ENCODE measurements at places on chromosomes 3 and 15.

GRCh38 chr3:150170852-150171520, 200.3 kb upstream of the PFN2 start:
- no peak for DNase-seq

DNA sequence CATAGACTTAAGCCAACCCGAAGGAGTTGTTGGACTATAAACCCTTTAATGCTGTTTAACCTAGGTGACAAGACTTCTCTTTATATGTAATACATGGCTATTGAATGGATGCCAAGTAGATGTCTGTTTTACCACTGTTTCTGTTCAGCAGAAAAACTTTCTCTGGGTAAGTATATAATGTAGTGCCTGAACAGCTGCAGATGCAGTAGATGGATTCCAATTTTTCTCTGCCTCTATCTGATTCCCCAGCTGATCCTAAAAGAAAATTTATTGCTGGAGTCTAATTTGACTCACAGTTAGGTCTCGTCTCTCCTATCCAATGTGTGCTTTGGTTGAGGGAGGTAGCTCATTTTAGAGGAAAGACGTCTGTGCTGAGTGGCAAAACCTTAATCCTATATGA, 256.5 kb upstream of the CBLB start:
- DNase-seq = no peak

GRCh38 chr15:67542420-67543347, at the start of gene MAP2K5:
MAP2K5 (plus strand) TSS chr15:67542703; CDS start chr15:67543336, 633 bp downstream.
- DNase-seq = no peak

- no peak for DNase-seq
Measured at GRCh38 chr15:67372543-67372942, 118.0 kb downstream of the IQCH start.

DNA sequence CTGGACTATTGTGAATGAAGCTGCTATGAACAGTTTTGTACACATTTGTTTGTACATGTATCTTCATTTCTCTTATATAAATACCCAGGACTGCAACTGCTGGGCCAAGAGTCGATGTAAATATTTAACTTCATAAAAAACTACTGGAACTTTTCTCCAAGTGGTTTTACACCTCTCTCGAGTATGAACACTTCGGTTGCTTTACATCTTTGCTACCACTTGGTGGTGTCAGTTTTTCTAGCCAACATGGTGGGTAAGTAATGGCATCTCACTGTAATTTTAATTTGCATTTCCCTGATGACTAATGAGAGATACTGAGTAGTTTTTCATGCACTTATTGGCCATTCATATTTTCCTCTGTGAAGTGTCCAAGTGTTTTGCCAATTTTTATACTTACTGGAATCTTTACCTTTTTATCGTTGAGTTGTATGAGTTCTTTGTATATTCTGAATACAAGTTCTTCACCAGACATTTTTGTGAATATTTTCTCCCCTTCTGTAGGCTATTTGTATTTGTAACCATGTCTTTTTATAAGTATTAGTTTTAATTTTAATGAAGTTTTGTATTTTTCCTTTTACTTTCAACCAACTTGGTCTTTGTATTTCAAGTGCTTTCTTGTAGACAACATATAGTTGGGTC, 44.4 kb downstream of the PCOLCE2 start:
- no peak for DNase-seq

DNA sequence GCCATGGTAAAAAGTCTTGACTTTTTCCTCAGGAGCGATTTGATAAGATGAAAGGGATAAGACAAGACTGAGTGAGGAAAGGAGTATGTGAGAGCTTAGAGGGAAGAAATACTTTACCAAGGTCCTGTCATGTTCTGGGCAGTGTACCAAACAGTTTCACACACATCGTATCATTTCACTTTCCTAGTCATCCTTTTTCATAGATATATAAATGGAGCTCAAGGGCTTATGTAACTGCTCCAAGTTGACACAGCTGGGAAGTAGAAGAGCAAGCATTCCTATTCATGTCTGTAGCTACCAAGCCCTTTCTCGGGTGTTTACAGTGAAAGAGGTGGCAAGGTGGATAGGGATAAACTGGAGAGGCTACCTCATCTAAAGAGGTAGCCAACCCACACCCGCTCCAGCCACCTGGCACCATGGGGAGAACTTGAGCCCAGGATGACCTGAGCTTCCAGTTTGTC, 57.4 kb downstream of the MRPS25 start:
- DNase-seq = no peak

DNA sequence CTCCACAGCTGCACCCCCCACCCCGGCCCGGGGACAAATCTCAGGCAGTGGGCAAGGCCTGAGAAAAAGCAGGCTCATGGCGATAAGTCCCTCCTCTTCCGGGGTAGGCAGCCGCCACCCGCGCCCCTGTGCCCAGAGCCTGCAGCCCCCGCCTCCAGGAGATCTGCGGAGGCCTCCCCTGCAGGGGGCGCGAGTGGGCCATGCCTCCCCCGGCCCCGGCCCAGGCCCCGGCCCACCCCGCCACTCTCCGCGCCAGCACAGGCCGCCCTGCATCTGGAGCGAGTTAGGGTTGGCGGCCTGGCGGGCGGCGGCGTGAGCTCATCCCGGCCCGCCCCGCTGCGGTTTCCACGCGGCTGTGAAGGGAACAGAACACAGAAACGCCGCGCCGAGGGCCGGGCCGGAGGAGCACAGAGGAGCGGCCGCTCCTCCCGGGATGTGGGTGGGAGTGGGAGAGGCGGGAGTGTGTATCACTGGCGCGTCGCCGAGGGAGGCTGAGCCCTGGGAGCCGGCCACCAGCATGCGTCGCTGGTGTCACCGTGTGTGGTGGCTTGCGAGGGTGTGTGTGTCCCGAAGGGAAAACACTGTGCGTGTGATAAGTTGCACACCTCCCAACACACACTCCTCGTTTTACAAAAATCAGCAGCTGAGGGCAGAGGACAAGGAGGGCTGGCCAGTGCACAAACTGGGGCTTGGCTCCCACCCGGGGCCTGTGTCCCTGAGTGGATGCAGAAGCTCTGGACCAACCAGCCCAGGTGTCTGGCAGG, 17.2 kb downstream of the MYL3 start:
- DNase-seq = peak; percentile 35

- DNase-seq = no peak
Measured at GRCh38 chr3:172582712-172583111, 59.5 kb upstream of the TNFSF10 start.

GRCh38 chr3:139548801-139549200, 9.3 kb upstream of the RBP1 start:
- no peak for DNase-seq

DNA sequence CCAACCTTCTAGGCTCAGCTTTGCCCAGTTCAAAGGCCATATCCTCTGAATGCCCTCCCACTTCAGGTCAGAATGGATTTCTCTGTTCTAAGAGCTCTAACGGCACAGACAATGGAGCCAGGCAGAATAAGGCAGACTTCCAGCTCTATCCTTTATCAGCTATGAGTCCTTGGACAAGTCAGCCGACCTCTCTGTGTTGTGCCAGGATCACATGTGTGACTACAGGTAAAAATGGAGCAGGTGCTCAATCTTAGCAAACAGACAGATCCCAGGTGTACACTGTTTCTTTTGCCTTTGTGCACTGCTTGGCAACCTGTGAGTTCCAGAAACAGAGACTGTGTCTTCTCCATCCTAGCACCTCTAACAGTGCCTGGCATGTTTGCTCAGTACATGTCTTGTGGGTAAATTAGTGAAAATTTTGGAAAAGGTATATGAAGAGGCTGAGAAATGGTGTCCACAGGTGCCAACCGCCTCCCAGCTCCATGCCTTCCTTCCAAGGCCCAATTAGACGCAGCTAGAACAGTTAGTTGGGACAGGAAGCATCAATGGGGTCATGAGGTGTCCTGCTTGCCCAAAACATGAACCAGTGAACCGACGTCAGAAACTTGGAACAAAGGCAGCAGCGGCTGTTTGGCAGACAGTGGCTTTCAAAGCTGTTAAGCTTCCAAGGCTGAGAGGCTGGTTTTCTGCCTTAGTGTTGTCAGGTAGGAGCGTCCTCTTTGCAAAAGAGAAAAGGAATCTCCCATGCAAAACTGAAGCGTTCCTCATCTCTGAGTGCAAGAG, 28.7 kb downstream of the TLE3 start:
- no peak for DNase-seq

- DNase-seq = no peak
Measured at GRCh38 chr3:10855083-10855870, 39.2 kb downstream of the SLC6A11 start.

DNA sequence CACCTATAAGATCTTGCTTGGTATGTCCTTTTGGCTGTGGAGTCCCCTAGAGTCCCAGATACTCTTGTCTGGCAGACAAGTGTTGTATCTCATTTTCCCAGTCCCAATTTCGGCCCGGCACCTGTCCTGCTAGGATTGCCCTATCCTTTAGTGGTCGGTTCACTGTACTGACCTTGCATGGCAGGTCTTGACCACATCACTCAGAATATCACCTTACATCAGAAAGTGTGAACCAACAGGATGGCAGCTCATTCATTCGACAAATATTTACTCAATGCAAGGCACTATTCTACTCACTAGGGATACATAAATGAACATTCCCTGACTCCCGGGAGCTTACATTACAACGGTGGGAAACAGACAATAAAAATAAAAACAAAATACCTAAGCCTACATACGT, 5.7 kb upstream of the CCDC80 start:
- no peak for DNase-seq

DNA sequence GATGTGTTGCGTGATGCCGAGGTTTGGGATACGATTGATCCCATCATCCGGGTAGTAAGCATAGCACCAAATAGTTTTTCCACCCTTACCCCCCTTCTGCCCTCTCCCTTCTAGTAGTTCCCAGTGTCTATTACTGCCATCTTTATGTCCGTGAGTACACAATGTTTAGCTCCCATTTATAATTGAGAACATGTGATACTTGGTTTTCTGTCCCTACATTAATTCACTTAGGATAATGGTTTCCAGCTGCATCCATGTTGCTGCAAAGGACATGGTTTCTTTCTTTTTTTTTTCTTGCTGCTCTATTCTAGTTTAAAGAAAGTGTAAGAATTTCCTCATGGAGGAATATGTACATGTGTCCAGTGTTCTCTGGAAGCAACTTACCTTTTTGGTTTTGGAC, 51.8 kb downstream of the NSUN3 start:
- no peak for DNase-seq

- DNase-seq = no peak
Measured at GRCh38 chr3:174243171-174243570, 616.0 kb upstream of the NAALADL2 start.

- DNase-seq = no peak
Measured at GRCh38 chr3:52670621-52671521, 14.8 kb downstream of the PBRM1 start.

DNA sequence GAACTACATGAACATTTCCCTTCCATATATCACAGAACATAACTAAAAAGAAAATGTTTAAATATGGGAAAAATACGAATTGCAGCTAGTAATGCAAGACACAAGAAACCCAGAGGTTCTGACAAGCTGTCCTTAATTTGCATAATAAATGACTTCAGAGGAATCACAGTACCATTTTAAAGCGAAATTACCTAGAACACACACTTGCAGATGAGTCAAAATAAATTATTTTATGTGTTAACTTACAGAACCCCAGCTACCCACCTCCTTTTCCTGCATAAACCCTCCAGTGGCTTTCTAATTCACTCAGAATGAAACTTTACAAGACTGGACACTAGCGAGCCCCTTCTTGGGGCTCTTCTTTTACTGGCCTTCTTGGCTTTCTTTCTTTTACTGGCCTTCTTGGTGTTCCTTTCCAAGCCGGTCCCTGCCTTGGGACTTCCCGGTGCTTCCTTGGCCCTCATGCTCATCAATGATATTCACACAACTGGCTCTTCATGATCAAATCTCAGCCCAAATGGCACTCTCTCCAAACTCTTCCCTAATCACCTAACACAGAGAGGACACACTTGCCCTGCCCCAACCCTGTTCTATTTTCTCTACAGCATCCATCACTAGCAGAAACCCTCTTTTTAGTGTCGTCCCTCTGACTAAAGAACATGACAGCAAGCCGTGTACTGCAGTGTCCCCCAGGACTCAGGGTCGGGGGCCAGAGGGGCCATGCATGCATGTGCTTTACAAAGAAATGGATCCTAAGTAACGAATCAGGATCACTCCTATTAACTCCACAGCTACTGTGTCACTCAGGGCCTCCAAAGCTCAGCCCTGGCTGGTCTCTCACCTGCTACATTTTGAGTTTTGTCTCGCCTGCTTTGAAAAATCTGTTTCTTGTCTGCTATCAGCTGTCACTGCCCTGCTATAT, 4.8 kb downstream of the CHSY1 start:
- no peak for DNase-seq

DNA sequence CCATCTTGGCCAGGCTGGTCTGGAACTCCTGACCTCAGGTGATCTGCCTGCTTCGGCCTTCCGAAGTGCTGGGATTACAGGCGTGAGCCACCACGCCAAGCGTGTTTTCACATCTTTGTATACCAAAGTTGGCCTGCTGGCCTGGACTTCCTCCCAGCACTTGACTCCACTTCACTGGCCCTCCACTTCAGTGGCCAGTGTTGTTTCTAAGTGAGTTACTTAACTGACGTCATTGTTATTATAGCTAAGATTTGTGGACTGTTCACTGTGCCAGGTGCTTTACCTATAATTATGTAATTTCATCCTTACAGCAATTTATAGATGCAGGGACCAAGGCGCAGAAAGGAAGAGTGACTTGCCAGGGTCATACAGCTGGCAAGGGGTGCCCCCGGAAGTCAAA, 52.0 kb downstream of the HRH1 start:
- no peak for DNase-seq

- DNase-seq = no peak
Measured at GRCh38 chr3:38823722-38824121, 7.7 kb upstream of the SCN10A start.

GRCh38 chr3:72244396-72244795, 459.4 kb upstream of the PROK2 start:
- no peak for DNase-seq

- no peak for DNase-seq
Measured at GRCh38 chr15:91921188-91921842, 67.8 kb downstream of the SLCO3A1 start.

DNA sequence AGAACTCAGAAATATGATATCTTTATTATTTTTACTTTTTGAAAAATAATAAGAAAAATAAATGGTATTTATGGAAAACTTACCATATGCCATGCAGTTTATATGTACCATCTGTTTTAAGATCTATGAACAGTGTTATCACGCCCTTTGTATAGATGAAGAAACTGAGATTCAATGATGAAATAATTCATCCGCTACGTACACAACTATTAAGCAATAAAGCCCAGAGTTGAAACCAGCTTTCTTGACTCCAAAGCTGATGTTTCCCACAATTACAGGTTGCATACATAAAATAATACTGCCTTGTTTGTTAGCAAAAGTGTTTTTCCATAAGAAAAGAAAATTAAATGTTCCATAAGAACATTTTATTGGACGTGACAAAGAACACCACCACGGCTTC, 67.2 kb upstream of the BCL6 start:
- no peak for DNase-seq

- no peak for DNase-seq
Measured at GRCh38 chr15:25777037-25777436, 86.1 kb downstream of the ATP10A start.

- no peak for DNase-seq
Measured at GRCh38 chr3:189298469-189299375, 127.0 kb downstream of the TPRG1 start.

- DNase-seq = no peak
Measured at GRCh38 chr3:111812701-111813100, 46.4 kb upstream of the PHLDB2 start.

- peak; percentile 57 for DNase-seq
Measured at GRCh38 chr15:82530606-82531379, 9.5 kb downstream of the RPS17 start.

- no peak for DNase-seq
Measured at GRCh38 chr15:100771746-100772145, 107.9 kb upstream of the ALDH1A3 start.
